A549 (cell line): ENCODE measurements at places on chromosomes 2 and 18.
A peak's percentile ranks its signal among the peaks of the same experiment; 100 is the strongest.

DNA sequence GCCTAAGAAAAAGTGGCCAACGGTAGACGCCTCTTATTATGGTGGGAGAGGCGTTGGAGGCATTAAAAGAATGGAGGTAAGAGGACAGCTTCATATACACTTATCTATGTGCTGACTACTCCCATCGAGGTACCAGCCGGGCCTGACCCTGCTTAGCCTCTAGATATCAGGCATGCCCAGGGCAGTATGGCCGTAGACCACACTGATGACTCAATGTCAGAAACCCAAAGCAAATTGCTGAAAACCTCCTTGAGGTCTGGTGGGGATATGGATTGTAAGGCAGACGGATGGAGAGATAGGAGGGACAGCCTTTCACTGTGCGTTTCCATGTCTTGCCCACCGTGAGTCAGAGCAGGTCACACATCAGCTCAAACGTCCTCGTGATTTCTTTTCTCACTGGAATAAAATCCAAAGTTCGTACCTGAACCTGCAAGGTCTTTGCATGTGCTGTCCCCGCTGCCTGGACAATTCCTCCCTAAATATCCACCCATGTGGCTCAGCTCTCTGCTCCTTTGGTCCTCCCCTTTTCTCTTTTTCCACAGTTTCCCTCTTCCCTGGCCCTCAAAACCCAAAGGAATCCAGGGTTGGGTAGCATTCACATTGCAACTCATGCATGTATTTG, 168.9 kb downstream of the ANTXR1 start:
- no peak for DNase-seq

GRCh38 chr2:43400508-43400907, 174.1 kb upstream of the ZFP36L2 start:
- peak; percentile 16 for DNase-seq

GRCh38 chr18:41134426-41134825, 820.6 kb upstream of the PIK3C3 start:
- DNase-seq = no peak

DNA sequence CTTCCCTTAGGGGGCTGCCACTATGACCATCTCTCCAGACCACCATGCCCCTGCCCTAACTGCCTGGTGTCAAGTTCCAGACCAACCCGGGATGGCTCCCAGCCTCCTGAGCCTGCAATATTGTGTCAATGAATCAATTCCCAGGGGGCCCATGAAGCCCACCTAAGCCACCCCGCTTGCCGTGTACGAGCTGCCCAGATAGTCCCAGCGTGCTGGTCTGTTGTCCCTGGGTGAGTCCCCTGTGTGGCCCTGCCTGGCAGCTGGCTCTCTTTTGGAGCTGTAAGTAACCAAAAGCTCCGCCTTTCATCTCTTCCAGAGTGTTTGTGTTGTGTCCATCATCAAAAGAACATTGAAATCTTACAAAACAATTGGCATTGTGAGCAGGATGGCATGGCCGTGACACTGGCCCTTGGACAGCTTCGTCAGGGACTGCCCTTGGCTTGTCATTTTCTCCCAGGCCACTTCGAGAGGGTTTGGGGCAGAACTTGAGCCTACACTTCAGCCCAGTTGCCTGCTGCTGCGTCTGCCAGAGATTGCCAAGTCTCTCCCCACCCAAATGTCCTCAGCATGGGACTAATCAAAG, 11.3 kb upstream of the MAL start:
- no peak for DNase-seq

GRCh38 chr2:120236316-120236715, 13.1 kb upstream of the TMEM185B start:
- DNase-seq = no peak

- no peak for DNase-seq
These were observed 128.5 kb downstream of the KCNE4 start for GRCh38 chr2:223180463-223180862.

DNA sequence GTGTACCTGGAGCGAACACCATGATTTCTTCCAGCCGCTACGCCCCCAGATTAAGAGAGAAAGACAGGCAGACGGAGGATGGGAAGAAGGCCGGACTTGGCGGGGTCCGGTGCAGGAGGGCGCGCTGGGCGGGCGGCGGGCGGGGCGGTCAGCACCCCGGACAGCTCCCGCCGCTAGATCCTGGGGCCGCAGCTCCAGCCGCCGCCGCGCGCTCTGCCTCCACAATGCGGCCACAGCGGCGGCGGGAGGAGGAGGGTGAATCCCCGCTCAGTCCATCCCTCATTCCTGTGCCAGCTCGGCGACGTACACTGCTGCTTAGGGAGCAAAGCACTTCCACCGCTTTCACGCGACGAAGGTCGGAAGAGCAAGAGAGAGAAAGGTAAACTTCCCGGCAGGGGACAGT, at the start of gene AKAIN1:
TSS of gene AKAIN1 (minus strand) at position 226 of the 403 bp plus-strand sequence. CDS start at position 22, 204 bp downstream.
- DNase-seq = peak; percentile 0

DNA sequence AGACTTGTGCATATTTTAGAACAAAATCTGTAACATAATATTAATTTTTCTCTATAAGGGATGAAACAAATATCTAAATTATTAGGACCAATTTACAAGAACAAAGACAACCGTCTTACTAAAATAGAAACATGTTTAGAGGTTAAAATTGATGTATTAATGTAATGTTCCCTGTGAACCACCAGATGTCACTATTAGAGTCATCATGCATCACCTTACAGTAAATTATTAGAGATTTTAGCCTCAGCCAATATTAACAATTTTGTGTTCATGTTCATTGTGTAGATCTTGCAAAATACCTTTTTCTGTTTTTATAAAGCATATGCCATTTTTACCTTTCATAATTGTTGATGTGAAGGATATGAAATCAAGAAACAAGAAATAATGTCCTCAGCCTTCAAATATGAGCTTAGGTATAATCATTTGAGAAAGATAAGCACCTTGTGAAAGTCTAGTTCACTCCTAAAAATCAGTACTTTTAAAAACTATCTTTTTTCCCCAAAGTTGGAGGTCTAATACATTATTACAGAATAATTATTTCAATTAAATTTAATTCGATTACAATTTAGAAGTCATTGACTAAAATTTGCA, 344.3 kb upstream of the KCNH7 start:
- peak; percentile 3 for DNase-seq

- no peak for DNase-seq
These were observed 457.8 kb upstream of the MEX3C start for GRCh38 chr18:51655327-51655698.

GRCh38 chr2:1715184-1716013, 28.9 kb downstream of the PXDN start:
- no peak for DNase-seq

- DNase-seq = no peak
These were observed 859.5 kb upstream of the CNTNAP5 start for GRCh38 chr2:123165616-123166015.

- no peak for DNase-seq
These were observed 430.9 kb upstream of the HNRNPA3 start for GRCh38 chr2:176781570-176782217.

DNA sequence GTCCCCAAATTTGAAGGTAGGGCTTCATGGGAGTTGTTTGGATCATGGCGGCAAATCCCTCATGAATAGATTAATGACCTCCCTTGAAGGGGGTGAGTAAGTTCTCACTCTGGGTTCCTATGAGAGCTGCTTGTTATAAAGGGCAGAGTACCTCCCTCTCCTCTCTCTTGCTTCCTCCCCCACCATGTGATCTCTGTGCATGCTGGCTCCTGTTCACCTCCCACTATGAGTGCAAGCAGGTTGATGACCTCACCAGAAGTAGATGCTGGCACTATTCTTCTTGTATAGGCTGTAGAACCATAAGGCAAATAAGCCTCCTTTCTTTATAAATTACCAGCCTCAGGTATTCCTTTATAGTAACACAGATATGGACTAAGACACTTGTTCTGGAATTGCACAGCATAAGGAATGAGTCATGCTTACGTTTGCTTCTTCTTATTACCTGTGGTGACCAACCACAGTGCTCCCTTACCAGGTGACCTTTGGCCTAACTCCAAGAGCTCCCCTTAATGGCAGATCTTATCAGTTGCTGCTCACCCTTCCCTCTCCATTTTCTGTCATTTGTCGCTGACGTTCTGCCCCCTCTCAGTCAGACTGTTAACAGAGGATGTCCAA, 559.5 kb upstream of the GCFC2 start:
- DNase-seq = no peak

- no peak for DNase-seq
These were observed 34.1 kb upstream of the HNMT start for GRCh38 chr2:137930146-137930545.

DNA sequence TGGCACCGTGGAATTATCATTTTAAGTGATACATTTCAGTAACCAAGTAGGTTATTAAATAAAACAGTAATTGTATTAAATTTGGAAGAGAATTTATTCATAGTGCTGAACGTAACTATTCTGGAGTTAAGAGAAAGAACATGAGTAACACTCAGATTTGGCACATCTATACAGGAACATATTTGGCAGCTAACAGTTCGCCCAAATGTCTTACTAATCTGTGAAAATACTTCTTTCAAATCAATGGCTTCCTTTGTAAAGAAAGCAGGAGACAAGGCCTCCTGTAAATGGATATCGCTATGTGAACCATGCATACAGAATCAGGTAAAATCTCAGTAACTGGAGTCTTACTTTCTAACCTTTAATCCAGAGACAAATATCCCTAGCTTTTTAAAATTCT, 64.4 kb downstream of the ZNF516 start:
- no peak for DNase-seq

DNA sequence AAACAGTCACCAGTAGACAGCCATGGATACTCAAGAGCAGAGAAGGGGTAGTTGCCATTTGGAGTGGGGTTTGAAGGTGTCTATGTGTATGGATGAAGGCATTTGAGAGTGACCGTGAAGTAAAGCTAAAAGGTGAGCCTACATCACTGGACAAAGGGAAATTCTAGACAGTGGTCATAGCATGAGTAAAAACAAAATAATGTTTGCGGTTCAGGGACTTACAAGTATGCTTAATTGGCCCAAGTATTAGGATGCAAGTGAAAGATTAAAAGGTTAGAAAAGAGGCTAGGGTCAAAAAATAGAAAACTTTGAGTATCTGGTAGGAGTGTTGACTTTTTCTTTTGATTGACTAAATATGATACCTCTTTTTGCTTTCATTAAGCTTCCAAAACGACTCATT, 238.1 kb upstream of the SLC8A1 start:
- DNase-seq = no peak

DNA sequence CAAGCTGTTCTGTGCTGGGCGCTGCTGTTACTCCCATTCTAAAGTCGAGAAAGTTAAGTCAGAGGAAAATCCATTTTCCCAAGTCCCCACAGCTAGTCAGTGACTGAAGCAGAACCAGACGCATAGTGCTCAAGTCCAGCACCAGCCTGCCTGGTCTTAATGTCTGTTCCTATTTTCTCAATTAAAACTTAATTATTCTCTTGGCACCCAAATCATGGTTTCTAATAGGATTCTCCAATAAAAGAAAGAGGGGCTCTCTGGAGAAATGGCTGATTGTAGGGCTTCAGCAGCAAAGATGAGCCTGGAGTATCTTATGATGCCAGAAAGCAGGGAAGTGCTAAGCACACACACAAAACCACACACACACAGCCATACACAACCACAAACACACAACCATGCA, 531.0 kb upstream of the SALL3 start:
- DNase-seq = no peak

GRCh38 chr2:193963472-193964119, 1693.4 kb upstream of the SLC39A10 start:
- DNase-seq = no peak

- no peak for DNase-seq
These were observed 7.8 kb downstream of the MERTK start for GRCh38 chr2:111905990-111906735.

DNA sequence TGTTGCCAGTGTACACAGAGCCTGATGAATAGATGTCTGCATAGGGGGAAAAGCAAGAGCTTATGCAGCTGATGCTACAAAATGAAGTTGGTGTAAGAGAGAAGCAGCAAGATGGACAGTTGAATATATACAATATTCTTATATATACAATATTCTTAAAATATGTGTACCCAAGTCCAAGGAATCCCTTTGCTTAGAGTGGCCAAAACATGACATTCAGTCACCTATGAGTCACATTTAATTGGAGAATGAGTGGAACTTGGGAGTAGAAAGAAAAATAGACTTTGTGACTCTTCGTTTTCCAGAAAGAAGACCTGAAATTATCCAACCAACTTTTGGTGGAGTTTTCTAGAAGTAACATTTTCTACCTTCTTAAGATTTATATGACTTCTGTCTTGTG, 81.8 kb downstream of the SCN9A start:
- DNase-seq = no peak

DNA sequence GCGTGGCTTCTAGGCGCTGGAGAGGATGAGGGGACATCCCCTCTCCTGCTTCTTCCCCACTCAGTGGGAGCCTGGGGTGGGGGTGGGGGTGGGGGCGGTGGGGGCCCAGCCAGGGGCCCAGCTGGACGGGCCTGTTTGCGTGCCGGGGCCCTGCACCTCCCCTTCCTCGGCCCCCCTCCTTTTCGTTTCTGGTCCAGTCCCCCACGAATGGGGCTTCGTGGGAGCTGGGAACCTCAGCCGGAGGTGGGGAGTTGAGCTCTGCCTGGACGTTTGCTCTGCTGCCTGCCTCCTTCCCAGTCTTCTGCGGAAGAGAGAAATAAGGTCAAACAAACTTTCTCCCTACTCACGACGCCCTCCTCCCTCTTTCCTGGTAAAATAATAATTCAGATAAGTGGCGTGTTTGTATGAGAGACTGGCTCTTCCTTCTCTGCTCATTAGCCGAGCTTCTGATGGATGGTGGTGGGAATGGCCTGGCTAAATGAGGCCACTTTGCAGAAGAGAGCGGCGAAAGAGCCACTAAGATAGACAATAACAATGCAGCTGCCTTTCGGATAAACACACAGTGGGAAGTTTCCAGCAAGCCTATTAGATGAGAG, 782 bp downstream of the MTA3 start:
- DNase-seq = peak; percentile 65

GRCh38 chr2:208568203-208568602, 161.6 kb downstream of the PTH2R start:
- DNase-seq = no peak

- DNase-seq = no peak
These were observed 167.9 kb upstream of the SPOPL start for GRCh38 chr2:138333677-138334076.

DNA sequence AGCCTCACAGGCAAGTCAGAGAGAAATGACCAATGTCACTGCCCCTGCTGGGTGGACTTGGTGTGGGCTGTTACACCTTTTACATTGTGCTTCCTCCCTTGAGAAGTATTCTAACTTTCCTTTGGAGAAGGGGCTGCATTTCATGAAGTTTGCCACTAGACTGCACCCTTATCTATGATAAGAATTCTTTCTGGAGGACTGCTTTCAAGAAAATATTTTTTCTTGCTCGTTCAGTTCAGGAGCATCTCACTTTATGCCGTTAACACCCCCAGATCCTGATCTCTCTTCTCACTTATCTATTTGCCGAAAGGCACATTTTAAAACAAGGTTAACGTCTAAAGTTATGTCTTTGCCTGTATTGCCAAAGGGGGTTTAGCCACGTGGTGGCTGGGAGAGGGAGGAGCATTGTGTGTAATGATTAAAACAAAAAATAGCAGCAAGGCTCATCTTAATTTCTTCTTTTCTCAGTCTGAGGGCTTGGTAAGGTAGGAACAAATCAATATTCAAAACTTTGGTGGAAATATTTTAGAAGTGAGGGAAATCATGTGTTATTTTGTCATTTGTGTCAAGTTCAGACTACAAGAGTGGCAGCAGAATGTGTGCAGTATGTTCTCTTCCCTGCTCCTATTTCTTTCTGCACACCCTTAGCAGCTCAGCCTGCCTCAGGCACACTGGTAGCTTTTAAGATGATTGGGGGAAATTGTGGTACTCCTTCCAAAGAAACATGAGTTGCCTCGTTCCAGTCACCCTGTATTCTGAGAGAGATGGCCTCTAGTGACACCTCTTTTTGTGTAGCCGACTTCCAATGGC, 1.6 kb upstream of the IGFBP5 start:
- DNase-seq = peak; percentile 21
